Cerebellar nuclear complex (tissue), 1 donor: ENCODE measurements at places on chromosomes 16 and 17.

DNA sequence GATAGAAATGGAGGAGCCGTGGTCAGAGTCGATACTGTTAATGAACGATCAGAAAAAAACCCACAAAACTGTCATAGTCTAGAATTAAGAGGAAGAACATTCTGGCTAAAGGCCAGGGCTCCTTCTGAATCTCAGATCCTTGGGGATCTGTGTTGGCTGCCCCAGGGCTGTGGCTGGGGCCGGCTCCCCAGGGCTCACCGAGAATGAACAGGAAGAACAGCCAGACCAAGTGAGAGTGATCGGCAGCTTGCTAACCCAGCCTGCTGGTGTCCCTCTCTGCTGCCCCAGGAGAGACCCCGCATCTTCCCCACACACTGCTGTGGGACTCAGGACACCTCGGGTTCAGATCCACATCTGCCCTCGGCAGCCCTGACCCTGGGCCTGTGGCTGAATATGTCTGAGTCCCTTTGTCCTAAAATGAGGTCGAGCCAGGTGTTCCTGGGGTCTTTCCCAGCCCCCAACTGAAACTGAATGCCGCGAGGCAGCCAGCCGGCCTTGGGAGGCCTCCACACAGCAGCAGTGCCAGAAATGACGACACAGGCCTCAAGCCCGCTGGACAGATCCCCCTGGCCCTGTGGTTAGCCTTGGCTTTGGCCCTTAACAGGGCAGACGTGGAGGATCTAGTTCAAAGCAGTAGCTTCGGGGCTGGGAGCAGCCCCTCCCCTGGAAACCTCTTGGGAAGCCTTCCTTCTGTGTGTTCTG, 23.9 kb upstream of the CLEC18A start:
- no peak for DNase-seq

GRCh38 chr17:17661134-17661533, 20.1 kb upstream of the RAI1 start:
- no peak for DNase-seq

GRCh38 chr16:20763461-20764232, at the start of gene ACSM3:
Gene ACSM3, plus strand, starts transcription at chr16:20764014. Its CDS starts 6,021 bp downstream, at chr16:20770035.
- DNase-seq: no peak

DNA sequence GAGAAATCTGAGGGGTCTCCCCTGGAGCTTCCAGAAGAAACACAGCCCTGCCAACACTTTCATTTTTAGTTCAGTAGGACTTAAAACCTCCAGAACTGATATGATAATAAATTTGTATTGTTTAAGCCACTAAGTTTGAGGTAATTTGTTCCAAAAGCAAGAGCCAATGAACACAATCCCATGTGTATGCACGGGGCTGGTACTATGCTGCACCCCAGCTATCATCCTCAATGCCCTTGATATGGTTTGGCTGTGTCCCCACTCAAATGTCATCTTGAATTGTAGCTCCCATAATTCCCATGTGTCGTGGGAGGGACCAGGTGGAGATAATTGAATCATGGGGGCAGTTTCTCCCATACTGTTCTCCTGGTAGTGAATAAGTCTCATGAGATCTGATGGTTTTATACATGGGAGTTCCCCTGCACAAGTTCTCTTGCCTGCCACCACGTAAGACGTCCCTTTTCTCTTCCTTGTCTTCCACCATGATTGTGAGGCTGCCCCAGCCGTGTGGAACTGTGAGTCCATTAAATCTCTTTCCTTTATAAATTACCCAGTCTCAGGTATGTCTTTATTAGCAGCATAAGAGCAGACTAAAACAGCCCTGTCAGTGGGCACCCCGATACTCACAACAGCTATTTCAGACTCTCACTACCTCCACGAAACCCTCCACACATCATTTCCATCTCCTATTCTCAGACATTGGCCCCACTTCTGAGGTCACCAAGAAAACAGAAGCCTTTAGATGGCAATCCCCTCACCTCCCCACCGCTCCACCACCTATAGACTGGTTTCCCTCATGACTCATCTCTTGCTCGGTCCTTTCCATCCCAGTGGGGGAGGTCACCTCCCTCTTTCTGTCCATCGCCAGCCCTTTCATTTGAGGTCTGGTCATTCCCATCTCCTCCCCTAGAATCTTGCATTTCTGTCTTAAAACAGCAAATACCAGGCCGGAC, 8.9 kb upstream of the CACNG1 start:
- no peak for DNase-seq

GRCh38 chr16:2428051-2428783, 1.0 kb upstream of the CCNF start:
- DNase-seq: no peak

DNA sequence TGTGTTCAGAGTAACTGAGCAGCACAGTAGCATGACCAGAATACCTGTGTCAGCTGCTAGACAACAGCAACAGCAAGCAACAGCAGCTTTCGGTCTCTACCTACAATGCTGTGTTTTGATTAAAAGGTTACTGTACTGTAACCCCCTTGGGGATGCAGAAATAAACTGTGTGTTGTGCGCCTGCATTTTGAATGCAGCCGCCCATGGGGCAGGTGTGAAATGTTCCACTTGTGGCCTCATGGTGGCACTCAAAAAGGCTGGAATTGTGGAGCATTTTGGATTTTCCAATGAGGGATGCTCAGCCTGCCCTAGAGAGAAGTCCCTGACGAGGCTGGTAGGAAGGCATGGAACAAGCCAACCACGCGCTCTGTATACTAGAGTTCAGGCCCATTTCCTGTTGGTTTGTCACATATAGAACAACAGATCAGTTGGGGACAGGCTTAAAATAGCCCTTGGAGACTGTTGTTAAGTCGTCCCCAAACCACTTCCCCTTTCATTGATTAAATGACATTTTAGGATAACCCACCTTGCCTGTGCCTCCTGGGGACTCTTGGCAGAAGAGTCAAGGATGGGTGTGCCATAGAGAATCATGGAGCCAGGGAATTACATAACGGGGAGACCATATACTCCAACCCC, 27.1 kb downstream of the SCPEP1 start:
- no peak for DNase-seq

GRCh38 chr17:42233156-42233555, 38.9 kb upstream of the GHDC start:
- no peak for DNase-seq

GRCh38 chr17:29045026-29045425, 2.1 kb downstream of the PIPOX start:
- DNase-seq: no peak
